ENCODE measurements at places on chromosomes 6 and 20.

GRCh38 chr6:31664790-31665500, at the start of gene GPANK1:
TSS of gene GPANK1 (minus strand) at chr6:31664997. CDS start at chr6:31664478, 519 bp downstream.
- DNase-seq, result peak; percentile 95

DNA sequence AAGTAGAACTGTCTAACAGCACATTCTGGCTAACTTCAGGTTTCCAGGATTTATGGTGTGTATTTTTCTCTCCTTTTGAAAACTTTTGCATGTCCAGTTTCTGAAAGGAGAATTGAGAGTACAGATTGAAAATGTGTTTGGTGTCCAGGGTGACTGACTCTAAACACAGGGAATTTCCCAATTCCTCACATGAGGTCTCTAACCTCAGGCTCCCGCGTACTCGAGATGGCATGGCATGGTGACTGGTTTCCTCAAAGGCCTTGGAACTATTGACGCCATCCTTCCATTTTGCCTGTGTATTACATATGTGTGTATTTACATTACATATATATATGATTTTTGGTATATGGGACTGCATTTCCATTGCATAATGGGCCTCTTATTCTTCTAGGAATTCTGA, 52.5 kb downstream of the PRND start:
- DNase-seq, result no peak

GRCh38 chr6:73747289-73747688, 51.3 kb downstream of the CD109 start:
- no peak for DNase-seq

DNA sequence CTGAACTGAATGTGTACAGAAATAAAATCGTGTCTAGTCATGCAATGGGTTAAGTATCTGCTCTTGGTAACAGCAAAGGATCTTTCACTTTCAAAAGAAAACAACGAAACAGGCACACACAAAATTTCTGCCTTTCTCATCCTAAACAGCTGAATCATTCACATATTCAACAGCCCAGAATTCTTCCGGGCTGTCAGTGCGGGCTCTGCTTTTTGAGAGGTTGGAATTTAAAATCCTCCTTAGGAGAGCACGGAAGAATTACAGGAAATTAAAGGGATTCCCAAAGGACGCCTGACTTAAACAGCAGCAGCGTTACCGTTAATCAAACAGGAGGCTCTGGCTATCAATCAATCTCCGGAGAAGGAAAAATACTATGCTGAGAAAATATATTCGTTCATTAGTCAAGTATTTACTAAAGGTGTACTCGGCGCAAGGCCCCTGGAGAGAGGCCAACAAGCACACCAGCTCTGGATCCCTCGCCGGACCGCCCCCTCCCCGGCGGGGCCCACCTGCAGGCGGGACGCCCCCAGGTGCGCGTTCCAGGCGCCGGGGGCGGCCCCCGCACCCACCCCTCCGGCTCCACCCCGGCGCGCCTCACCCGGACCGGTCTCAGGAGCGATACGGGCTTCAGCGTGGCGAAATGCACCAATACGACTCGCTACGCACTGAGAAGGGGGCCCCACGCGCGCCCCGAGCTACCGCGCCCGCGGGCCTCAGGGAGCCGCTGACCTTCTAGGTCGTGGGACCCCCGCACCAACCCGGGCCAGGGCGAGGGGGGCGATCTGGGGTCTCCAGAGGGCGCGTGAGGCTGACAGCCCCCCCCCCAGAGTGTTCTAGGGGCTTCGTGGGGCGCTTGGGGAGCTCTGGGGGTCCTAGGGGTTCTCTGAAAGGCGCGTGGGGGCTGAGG, 1.0 kb downstream of the NAPB start:
- peak; percentile 64 for DNase-seq

DNA sequence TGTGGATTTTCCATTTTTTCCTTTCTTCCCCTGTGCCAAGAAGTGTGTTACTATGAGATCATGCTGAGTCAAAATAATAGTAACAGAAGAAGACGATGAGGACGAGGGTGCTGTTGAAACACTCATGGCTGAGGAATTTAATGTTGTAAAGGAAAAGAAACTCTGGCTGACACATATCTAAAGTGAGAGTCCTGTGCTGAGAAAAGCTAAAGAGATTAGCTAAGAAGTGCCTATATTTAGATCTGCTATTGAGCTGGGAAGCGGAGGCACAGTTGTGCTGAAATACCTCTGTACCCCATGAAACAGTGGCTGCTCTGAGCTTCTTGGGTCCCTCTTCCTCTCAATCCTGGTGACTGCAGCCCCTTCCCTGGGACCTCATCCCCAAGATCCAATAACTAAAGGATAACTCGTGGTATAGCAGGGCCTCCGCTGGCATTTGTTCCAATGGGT, 1.1 kb upstream of the SYTL3 start:
- DNase-seq, result no peak

DNA sequence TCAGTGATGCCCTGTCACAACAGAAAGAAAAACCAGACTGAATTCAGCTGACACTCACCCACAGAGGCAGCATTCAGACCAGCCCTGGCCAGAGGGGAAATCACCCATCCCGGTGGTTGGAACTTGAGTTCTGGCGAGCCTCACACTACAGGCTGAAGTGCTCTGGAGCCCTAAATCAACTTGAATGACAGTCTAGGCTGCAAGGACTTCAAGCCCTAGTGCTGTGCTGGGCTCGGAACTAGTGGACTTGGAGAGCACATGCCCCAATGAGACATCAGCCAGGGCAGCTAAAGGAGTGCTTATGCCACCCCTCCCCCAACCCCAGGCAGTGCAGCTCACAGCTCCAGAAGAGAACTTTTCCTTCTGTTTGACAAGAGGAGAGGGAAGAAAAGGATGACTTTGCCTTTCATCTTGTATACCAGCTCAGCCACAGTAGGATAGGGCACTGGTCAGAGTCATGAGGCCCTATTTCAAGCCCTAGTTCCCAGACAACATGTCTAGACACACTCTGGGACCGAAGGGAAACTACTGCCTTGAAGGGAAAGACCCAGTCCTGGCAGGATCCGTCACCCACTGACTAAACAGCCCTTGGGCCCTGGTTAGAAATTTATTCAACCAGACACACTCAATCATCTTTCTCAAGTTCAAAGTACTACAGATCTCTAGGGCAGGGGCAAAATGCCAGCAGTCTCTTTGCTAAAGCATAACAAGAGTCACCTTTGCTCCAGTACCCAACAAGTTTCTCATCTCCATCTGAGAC, 43.2 kb upstream of the PNRC1 start:
- peak; percentile 5 for DNase-seq

- no peak for DNase-seq
Observed at GRCh38 chr6:36297051-36297450, 27.2 kb downstream of the PNPLA1 start.

DNA sequence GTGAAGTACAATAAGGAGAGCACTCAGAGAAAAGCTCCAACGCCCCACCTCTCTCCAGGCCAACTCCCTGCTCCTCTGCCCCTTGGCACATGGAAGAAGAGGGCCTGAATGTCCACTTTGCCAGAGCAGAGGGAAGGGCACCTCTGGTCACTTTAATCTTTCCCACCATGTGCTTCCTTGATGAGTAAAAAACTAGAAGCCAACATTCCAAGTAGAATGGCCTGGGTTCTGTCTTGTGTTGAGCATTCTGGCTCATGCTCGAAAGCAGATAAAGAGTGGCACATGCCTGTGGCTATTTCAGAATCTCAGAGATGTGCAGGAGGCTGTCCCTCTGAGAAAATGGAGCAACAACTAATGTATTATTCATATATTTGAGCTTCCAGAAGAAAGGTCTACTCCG, 177.4 kb upstream of the PLN start:
- no peak for DNase-seq

GRCh38 chr6:139600343-139600742, 225.9 kb upstream of the CITED2 start:
- DNase-seq, result no peak

- DNase-seq, result no peak
Observed at GRCh38 chr6:24072038-24072746, 53.8 kb upstream of the NRSN1 start.

- no peak for DNase-seq
Observed at GRCh38 chr6:54094293-54094692, 16.9 kb upstream of the MLIP start.

DNA sequence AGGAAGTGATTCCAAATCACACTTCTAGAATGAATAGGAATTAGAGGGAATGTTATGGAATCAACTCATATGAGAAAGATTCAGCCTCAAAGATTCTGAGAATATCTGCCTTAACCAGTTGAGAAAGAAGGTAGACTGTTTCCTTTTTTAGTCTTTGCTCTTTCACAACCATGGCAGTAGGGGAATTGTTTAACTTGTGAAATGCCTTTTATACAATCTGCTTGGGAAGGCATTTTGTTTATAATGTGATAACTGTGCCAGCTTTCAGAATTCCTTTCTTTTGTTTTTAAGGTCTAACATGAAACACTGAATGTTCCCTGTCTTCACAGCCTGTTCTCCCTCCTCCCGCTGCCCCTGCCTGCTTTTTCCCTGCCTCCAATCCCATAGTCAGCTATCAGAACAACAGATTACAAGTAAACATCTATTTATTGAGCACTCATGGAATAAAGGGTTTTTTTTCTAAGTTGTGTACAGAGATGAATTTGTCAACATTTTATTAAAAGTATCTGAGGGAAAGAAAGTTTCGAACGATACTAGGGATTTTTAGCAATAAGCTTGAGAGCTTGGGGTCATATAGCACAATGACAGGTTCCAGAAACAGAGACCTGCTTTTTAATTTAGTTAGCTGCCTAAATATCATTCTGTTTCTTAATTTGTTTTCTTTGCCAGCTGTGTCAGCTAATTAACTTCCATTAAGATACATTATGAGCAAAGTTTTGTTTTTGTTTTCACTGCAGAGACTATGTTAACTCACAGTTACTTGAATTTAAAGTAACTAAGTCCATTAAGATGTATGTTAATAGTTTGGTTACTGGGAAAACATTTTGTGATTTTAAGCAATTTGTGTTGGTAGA, 28.3 kb upstream of the FBXO30 start:
- DNase-seq, result no peak

Measured in brain (organoid and tissue), 16 donors.